ENCODE measurements at places on chromosomes 7 and 10.

DNA sequence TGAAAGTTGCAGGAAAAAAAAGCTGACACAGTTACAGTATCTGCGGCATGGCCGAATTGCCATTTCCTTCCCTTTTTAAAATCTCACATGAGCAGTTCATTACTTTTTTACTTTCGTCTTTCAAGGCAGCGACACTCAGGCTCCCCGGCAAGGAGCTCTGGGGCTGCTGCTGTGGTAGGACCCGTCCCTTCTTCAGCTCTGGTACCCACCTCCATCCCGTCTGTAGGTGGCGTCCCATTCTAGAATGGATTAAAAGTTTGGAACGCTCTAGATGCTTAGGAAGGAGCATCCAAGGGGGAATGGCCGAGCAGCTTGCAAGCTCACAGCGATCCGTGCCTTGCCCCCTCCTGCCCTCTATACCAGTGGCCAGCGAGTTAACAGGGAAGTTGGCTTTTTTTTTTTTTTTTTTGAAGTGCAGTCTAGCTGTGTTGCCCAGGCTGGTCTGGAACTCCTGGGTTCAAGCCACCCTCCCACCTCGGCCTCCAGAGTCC, 22.8 kb upstream of the TTYH3 start:
- DNase-seq: no peak
- H3K27me3 ChIP-seq: no peaks in the 10 kb centered on the region
- H3K4me3 ChIP-seq: no peak overlapping the region
- no peaks in the 10 kb centered on the region for H3K36me3 ChIP-seq

- no peak overlapping the region for H3K27ac ChIP-seq
- peaks cover 69% of the 10 kb centered on the region for H3K27me3 ChIP-seq
- H3K36me3 ChIP-seq: no peaks in the 10 kb centered on the region
- no peaks in the 10 kb centered on the region for H3K4me1 ChIP-seq
- no peak overlapping the region for H3K4me3 ChIP-seq
Measured at GRCh38 chr7:35450456-35451214, 196.7 kb upstream of the TBX20 start.

- no peak for DNase-seq
- no peaks in the 10 kb centered on the region for H3K27me3 ChIP-seq
- H3K36me3 ChIP-seq: peaks cover 1% of the 10 kb centered on the region
- peaks cover 64% of the 10 kb centered on the region for H3K4me1 ChIP-seq
Measured at GRCh38 chr10:50416181-50416824, 165.0 kb upstream of the ASAH2 start.

GRCh38 chr10:49734676-49735075, 27.4 kb downstream of the OGDHL start:
- H3K4me1 ChIP-seq: no peaks in the 10 kb centered on the region
- peaks cover 9% of the 10 kb centered on the region for H3K27me3 ChIP-seq
- H3K4me3 ChIP-seq: no peak overlapping the region
- H3K36me3 ChIP-seq: no peaks in the 10 kb centered on the region
- DNase-seq: no peak
- H3K27ac ChIP-seq: no peak overlapping the region

DNA sequence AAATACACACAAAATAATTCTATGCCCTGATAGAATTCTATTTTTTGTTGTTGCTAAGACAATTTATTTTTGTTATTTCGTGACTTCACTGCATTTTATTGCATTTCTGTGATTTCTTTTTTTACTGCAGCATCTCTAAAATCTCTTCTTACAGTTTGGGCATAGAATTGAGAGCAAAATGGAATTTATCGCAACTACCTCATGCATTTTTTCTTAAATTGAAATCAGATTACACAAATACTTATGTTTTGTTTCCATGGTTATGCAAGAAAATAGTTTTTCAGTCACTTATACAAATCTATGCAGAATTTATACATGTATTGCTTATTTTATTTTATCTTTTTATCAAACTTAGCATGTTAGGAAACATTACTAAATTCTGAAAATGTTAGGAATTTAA, 781.8 kb upstream of the LRRTM3 start:
- no peaks in the 10 kb centered on the region for H3K27me3 ChIP-seq
- no peak overlapping the region for H3K27ac ChIP-seq
- H3K4me1 ChIP-seq: no peaks in the 10 kb centered on the region
- H3K4me3 ChIP-seq: no peak overlapping the region
- H3K36me3 ChIP-seq: no peaks in the 10 kb centered on the region
- no peak for DNase-seq

DNA sequence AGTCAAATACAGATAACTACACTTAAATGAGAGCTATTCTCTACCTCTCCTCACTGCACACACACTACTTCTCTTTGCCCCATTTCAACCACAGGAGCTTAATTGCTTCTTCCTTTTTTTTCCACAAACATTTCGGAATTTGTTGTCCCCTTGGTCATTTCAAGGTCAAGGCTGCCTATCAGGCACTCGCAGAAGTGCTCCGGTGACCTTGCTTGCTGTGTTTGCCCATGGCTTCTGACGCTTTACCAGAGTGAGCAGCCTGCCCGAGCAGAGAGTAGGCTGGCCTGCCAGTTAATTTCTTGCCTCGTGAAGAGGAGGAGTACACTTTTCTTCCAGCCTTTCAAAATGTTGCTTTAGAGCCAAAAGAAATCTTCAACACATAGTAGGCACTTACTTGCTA, 297.1 kb upstream of the LRGUK start:
- no peaks in the 10 kb centered on the region for H3K4me1 ChIP-seq
- H3K27me3 ChIP-seq: no peaks in the 10 kb centered on the region
- no peak overlapping the region for H3K4me3 ChIP-seq
- H3K36me3 ChIP-seq: peaks cover 4% of the 10 kb centered on the region

- no peaks in the 10 kb centered on the region for H3K27me3 ChIP-seq
- no peak overlapping the region for H3K27ac ChIP-seq
- H3K4me3 ChIP-seq: no peak overlapping the region
- H3K36me3 ChIP-seq: peaks cover 1% of the 10 kb centered on the region
- no peak for DNase-seq
Measured at GRCh38 chr7:128894101-128894440, 16.4 kb downstream of the KCP start.

DNA sequence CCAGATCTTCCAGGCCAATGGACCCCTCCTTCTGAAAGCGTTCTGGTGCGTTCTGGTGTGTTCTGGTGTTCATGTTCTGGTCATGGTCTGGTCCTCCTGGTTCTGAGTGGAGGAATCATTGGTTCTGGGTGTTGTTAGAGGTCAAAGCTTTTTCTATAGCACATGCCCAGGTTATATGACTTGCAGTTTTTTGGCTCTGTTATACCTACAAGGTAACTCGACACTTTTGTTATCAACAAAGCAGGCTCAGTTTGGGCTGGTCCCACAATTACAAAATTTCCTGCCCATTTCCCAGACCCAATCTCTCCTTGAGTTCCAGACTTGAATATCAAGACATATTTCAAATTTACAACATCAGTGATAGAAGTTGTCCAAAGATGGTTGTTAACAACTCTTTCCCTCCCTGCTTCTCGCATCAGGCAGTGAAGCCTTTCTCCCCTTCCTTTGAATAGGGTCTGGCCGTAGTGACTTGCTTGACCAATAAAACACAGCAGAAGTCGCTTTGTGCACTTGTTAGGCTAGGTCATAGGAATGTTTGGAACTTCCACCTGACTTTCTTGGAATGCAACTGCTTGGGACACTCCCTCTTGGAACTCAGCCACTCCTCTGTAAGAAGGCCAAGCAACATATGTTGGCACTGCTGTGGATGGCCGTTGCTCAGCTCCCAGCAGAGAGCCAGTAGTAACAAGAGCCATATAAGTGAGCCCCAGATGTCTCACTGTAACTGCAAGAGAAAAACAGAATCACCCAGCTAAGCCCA, 83.1 kb upstream of the STEAP1B start:
- DNase-seq: no peak
- no peak overlapping the region for H3K27ac ChIP-seq
- H3K36me3 ChIP-seq: no peaks in the 10 kb centered on the region
- peaks cover 5% of the 10 kb centered on the region for H3K4me1 ChIP-seq

All from central memory CD8-positive, alpha-beta T cell (primary cell).